Activated CD4-positive, alpha-beta T cell treated with anti-CD3 and anti-CD28 coated beads, Interleukin-2, amount 10 ng/mL, durations not matched to agents 24 days and 14 days (primary cell): ENCODE measurements at places on chromosomes 11 and 22.

DNA sequence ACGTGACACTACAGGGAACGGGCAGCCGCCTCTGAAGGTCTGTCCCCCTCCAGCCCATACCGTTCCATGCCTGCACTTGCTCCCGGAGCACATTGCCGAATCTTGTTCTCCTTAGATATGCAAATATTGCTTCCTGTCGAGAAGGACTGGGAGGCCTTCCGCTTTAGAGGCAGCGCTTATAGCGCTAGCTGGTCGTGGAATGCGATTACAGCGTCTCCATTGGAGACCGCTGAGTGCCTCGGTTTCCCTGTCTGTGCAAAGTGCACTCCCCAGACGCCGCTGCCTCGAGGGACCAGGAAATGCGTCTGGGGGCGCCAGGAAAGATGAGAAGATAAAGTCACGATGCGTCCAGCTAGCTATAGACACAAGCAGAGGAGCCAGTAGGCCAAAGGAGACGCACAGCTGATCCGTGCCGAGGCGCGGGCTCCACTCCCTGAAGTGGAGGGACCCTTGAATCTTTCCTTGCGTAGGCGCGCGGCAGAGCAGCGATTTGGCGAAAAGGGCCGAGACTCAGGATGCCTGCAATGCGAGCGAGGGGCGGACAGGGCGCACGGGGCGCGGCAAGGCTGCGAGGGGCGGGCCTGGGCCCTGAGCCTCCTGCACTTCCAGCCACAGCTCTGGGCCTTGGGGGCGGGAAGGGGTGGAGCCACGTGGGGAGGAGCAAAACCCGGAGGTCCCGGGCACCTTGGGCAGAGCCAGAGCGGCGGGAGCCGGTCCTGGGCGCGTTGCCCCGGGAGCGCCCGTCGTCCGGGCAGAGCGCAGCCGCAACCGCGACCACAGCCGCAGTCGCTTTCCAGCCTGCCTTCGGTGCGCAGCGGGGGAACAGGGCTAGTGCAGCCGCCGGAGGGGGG lies at the start of gene RASSF10:
RASSF10 (plus strand) TSS at position 692 of the 851 bp plus-strand sequence. CDS start 261 bp downstream, outside the sequence.
- no peak for DNase-seq

DNA sequence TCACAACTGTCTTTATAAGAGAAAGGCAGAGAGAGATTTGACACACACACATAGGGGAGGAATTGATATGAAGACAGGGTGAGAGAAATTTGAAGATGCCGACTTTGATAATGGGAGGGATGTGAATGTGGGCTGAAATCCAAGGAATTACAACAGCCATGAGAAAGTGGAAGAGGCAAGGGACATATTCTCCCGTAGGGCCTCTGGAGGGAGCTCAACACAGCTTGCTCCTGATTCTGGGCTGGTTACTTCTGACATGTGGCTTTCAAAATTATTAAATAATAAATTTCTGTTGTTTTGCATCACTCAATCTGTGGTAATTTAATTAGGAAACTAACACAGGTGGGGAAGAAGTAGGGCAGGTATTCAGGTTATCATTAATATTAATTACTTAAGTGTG lies 282.9 kb downstream of the LUZP2 start:
- DNase-seq, result no peak

- peak; percentile 97 for DNase-seq
Measured at GRCh38 chr22:21938071-21938822, 14.4 kb downstream of the PPM1F start.

GRCh38 chr22:32932176-32932575 lies 126.0 kb downstream of the SYN3 start:
- DNase-seq, result no peak

DNA sequence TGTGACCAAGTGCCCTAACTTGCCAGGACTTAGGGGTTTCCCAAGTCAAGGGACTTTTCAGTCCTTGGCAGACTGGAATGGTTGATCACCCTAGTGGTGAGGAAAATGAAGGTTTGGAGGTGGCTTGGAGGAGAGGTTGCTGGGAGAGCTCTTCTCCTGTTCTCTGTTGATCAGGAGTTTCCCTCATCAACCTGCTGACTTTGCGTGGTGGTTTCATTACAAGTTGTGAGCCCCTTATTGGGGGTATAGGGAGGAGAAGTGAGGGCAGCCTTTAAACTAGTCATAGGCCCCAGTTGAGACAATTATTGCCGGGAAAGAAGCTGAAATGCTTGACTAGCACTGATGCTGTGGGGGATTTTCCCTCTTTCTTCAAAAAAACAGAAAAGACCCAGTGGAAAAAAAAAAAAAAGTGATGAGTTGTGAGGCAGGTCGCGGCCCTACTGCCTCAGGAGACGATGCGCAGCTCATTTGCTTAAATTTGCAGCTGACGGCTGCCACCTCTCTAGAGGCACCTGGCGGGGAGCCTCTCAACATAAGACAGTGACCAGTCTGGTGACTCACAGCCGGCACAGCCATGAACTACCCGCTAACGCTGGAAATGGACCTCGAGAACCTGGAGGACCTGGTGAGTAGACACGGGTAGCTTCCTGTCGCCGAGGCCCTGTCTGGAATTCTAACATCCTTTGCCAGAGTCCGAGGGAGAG lies at the start of gene CXCR5:
CXCR5 (plus strand) TSS at position 525 of the 704 bp plus-strand sequence; CDS start at position 575, 50 bp downstream.
- peak; percentile 72 for DNase-seq

GRCh38 chr22:45832959-45833580 lies 143.9 kb downstream of the WNT7B start:
- DNase-seq, result no peak

DNA sequence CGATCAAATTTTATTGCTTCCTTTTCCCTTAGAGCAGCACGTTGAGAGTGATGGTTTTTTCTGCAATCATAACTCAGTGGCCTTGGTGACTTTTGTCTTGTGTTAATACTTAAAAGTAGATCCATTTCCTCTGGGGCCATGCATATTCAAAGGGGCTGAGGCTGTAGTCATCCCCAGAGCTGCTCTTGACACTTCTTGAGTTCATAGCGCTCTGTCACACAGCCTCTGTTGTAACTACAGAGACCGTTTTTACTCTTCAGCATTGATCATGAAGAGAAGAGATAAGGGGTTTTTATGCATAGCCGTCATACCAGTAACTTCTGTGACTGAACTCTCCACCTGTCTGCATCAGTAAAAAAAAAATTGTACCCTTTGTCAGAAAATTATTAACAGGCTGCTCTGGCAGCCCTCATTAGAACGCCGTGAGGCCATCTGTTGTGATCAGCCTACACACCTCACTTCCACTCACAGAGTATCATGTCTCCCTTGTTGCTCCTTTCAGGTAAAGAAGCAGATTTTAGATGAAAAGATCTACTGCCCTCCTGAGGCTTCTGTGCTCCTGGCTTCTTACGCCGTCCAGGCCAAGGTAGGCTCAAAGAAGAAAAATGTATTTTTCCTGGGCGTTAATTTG lies 38.4 kb downstream of the NF2 start:
- no peak for DNase-seq

DNA sequence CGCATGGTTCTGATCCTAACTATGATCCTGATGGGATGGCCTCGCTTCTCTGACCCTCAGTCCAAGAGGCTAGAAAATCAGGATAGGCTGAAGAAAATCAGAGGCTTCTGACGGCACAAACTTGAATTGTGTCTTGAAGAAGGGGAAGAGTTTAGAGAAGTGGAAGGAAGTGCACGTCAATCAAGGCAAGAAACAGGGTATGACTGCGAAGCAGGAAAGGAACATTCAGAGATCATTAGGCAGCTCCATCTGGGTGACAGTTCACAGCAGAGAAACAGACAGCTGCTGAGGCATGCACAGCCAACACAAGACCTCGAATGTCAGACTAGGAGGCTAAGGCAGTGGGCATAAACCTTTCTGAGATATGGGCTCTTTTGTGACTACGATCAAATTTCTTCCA lies 29.3 kb downstream of the CLPB start:
- no peak for DNase-seq

DNA sequence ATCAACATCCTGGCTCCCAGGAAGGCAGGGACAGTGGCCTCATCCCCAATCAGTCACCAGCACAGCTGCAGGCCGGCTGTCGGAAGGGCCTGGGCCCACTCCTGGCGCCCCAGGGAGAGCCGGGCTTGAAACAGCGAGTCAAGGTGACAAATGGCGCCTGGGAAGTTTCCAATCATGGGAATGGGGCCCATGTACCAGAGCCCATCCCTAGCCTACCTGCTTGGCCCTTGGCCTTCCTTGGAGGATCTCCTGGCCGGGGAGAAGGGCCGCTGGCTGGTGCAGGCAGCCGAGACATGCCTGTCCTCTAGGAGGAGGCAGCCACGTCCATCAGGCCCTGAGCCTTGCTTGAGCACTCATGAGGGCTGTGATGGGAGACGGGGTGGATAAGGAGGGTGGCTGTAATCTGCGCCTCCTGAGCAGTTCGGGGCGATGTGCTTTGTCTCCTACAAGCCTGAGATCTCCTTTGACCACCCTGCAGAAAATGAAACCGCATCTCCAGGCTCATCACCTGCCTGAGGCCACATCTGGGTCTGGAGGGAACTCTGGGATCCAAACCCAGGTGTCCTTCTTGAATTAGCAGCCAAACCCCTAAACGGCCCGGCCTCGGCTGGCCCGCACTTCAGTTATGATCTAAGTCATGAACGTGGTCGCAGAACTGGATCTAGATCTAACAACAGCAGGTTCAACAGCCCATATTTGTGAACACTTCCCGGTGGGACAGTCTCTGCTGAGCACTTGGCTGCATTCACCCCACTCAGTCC lies 862.0 kb downstream of the TBC1D22A start:
- DNase-seq, result no peak

DNA sequence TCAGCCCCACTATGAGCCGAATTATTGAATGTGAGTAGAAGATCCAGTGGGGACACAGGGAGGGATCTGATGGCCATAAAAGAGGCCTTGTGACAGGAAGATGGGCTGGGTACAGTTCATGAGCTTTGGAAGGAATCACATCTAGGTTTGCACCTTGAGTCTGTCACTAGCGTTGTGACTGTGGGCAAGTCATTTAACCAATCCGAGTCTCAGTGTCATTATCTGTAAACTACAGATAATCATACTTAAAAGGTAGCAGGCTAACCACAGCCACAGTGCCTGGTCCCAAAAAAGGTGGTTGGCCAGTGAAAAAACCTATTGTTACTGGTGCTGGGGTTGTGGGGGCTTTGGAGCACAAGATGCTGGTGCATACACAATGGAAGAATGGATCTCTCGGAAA lies 3.8 kb downstream of the HEPN1 start:
- no peak for DNase-seq

DNA sequence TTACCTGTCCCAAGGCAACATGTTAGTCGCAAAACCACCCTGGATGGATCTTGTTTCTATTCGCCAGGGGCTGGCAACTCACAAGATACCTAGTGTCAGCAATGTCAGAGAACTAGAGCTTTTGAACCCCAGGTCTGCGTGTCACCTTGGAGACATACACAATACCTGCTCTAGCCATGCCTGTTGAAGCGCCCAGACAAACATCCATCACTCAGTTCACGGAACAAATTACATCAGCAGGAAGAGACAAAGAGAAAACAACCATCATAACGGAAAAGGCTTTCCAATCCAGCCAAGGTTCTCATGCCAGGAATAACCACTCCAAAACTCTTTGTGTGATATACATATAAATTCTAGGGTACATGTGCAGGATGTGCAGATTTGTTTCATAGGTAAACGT lies 2.2 kb downstream of the CD59 start:
- DNase-seq, result no peak

DNA sequence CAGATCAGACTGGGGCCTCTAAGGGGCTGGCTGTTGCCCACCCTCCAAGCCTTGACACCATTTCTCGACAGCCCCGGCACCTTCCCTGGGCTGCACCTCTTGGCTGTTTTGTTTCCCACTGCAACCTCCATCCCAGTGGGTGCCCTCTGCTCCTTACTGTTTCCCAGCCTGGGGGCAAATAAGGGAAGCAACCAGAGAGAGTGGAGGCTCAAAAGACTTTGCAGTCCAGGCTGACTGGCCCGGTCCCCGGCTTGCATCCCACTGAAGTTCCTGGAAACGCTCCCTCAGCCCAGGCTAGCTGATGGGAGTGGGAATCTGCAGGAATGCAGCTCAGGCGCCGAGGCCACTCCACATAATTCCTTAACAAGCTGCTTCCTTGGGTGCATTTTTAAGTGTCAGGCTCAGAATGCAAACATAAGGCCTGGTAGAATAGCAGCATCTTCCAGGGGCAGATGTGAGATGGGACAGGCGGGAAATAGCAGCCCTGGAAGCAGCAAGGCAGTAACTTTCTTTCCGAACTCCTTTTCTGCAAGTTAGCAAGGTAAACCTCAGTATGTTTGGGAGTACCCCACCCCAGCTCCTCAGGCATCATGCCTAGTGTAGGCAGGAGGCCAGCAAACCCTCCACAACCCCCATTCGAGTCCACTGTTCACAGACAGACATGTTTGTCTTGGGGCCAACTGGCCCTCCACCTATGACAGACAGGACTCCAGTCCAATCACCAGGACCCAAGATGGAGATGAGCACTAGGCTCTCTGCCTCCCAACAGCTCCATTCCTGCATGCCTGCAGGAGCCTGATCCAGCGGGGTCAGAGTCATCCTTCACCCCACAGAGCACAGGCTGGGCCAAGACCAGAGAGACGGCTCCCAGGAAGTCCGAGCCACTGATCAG lies 39.3 kb downstream of the RPL27A start:
- no peak for DNase-seq

GRCh38 chr11:94031625-94032024 lies 10.5 kb downstream of the HEPHL1 start:
- peak; percentile 24 for DNase-seq
